ENCODE measurements at places on chromosomes 2 and 18.

DNA sequence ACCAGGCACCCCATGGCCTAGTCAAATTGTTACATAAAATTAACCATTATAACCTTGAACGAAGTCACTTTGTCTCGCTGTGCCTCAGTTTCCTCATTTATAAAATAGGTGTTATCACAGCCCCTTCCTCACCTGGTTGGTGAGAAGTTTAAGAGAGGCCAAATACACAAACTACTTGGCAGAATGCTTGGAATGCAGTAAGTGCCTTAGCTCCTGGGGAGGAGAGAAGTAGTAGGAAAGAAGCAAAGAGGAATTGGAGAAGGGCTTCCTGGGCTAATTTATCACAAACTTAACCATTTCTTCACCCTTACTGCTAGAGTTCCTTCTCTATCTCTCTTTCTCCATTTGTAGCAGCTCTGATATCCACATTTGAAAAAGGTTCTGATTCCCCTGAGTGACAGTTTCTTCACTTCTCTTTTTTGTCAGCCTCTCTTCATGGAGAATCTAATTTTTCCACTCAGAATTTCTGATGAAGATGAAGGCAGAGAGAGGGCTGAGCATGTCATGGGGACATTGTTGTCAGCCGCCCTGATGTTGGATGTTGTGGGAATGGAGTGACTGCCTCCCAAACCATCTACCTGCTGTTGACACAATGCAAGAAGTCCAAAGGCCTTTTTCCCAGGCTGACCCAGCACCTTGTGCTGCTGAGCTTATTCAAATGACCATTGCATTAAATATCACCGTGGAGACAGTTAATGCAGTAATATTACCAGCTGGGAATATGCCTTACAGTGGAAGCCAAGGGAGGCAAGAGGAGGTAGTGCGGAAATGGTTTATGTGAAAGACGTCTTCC is 60.4 kb downstream of the BOD1L2 start:
- no peak for DNase-seq

DNA sequence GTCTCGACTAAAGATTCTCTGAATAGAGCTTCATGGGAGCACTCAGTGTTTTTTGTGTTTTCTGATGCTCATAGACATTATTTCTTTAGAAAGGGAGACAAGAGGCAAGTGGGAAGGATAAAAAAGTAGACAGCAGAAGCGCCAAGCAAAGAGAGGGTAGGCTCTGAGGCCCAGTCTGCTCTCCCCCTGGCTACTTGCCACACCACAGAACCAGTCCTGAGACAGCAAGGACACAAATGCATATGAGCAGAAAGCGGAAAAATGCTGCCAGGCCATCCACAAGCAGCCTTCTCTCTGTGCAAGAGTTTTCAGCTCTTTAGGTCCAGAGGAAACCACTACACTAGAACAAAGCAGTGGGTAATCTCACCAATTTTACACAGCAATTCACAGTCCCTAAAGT is 285.4 kb downstream of the ZNF521 start:
- no peak for DNase-seq

DNA sequence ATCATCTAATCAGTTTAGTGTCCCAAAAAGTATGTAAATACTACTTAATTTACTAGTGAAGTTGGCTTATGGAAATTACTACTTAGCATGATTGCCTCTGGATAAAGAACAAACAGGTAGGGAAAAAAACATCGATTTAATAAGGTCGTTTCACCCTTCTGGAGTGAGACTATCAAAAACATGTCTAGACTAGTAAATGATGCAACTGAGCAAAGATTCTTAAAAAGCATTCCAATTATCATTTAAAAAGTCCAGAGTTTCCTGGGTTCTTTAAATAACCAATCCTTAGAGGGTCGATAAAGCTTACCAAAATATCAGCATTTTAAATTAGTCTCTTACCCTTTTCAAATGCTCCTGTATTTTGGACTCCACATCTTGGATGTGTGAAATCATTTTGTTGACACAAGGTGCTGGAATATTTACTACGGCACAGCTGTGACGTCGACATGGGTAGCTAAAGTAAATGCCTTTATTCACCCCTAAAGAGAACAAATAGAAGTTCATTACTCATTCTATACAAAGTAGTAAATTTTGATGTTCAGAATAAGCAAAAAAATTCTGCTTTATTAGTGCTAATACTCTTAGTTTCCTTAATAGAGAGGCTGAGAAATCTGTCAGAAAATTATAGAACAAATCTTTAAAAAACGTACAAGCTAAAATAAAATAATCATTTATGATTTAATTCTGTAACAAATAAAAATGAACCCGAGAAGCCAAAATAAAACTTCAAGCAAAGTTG is 70.6 kb downstream of the CCDC178 start:
- DNase-seq: no peak

DNA sequence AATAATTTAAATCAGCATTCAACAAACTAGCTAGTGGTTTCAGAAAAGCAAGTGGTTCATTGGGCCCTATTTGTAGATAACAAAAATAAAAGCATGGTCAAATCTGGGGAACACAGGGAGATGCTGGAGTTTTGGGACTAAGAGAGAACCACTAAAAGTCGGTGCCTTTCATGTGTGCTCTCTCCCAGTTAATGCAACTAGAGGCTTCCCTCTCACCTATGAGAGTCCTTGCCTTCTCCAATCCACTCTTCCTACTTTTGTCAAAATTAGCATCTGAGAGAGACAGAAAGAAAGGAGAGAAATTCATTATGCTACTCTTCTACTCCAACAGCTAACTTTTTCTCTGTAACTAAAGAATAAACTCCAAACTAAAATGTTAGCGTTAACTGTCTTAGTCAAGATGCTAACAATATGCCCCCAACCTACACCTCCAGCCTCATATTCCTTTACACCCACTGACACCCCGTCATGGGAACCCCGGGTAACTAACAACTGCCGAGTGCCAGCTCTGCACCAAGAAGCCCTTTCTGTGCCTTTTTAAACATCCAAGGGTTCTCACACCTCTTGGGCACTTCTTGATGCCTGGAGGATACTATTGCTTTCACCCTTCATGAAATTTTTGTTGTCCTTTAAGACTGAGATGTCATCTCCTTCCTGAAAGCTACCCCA is 133.4 kb downstream of the RBMS1 start:
- DNase-seq: no peak

GRCh38 chr2:227401550-227401949 is 13.8 kb upstream of the SCYGR1 start:
- DNase-seq: no peak

DNA sequence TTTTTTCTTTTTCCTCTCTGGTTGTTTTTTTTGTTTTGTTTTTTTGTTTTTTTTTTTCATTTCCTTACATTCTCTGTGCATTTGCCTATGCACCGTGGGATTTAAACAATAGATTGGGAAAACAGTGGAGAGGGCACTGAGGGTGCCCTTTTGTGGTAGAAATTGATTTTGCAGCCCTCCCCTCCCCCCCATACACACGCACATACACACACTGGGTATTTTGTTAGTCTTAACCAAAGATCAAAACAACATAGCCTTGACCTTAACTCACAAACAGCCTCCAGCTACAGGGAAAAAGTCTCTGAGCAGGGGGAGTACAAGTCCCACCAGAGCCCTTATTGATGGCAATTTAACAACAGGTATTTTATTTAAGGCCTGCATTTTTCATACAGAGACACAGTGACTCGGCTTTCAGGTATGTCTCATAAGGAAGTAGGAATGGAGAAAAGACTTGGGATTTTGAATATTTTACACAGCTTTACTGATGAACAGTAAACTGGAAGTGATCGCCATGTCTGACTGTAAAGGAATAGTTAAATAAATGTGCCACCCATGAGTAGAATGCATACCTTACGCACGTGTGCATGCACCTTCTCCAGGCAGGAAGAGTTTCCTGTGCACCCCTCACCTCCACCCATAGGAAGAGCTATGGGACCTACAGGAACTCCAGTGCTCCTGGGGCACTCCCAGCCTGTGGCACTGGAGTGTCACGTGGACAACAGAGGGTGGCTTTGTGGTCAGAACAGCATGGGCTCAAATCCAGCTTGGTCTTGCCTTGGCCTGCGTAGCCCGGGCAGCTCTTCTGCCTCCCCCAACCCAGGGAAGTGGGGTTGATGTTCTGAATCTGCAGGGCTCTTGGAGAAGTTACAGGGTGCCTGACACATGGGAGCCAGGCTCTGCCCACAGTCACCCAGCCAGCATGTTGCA is 266.4 kb downstream of the ANAPC1 start:
- no peak for DNase-seq

DNA sequence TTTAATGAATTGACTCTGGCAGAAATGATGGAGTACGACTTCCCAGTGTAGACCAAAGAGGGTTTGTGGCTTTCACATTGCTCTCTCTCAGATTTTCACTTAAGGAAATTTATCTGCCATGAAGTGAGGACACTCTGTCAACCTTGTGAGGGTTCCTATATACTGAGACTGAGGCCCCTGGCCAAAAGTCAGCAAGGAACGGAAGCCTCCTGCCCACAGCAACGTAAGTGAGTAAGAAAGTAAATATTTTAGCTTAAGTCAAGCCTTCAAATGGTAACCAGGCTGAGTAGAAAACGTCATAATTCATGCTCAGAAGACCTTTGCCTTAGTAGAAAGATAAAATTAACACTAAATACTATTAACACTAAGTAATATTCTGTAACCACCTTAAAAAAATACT is 1080.5 kb upstream of the ACVR2A start:
- no peak for DNase-seq

DNA sequence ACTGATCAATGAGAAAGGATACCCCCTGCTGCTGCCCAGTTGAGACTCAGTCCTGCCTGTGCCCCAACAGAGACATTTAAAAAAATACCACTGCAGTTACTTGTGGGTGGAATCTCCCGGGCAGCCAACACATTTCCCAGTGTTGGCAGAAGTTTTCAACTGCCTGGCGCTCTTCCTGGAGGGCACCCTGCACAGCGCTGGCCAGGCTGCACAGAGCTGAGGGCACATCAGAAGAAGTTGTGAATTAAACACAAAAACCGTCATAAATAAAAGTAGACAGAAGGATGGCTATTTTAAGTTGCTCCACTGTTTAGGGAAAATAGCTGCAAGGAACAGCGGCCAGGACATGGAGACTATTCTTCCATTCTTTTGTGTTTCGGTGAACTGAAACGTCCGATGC is 110.2 kb upstream of the THOC1 start:
- DNase-seq: no peak

DNA sequence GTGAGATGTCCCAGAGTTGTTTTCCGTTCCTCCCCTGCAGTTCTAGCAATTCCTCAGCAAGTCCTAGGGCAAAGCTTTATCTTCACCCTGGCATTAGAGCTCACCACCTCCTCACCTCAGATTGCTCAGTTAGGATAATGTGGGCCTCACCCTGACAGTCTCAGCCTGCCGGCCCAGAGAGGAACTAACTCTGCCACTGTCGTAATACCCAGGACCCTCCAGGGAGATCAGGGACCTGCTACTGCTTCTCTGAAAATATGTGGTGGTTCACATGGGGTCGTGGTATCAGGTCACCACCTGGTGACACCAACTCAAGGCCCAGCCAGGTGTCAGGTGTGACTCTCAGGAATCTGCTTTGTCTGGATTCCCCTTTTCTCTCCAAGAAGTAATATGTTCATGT is 120.7 kb downstream of the FEZ2 start:
- DNase-seq: no peak

- DNase-seq: no peak
Observed at GRCh38 chr2:38863061-38863695, 12.6 kb downstream of the DHX57 start.

DNA sequence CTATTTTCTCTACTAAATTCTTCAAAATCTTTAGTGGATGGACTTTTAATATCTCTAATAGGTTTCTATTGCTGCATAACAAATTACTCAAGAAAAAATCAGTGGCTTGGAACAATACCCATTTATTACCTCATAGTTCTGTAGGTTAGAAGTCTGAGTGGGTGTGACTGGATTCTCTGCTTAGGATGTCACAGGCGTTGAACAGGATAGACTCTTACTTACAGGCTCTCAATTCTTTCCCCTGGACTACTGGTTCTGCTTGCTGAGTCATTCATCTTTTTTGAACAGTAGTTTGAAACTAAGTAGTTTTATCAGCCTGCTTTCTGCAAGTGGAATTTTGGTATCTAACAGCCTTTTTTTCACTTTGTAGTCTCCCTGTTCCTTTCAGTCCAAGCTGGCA is 265.4 kb downstream of the ZNF385B start:
- DNase-seq: no peak

GRCh38 chr2:59000796-59001195 is 759.7 kb upstream of the FANCL start:
- DNase-seq: no peak

- no peak for DNase-seq
Observed at GRCh38 chr2:24993406-24994145, 21.8 kb upstream of the DNAJC27 start.

GRCh38 chr18:58417752-58418151 is 211.1 kb downstream of the ALPK2 start:
- DNase-seq: no peak

- no peak for DNase-seq
Observed at GRCh38 chr2:127429844-127430425, 11.7 kb downstream of the PROC start.

DNA sequence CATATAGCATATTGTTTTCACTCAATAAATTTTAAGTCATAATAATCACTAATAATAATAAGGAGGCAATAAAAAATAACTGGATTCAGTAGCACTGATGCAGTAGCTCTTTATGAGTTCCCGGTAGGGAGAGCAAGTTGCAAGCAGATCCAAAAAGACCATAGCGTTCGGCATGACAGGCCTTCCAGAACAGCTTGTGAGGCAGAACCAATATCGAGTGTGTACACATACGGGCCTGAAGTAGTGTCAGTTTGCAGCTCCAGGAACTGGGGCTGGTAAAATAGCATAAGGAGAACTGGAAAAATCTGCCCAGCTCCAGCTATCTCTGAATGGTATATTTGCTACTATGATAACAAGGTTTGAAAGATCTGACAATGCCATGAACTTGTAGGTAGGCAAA is 1607.8 kb upstream of the PIK3C3 start:
- DNase-seq: no peak

- DNase-seq: no peak
Observed at GRCh38 chr2:236587861-236588815, 18.5 kb downstream of the ACKR3 start.

- no peak for DNase-seq
Observed at GRCh38 chr2:152376968-152377367, 42.0 kb downstream of the FMNL2 start.

DNA sequence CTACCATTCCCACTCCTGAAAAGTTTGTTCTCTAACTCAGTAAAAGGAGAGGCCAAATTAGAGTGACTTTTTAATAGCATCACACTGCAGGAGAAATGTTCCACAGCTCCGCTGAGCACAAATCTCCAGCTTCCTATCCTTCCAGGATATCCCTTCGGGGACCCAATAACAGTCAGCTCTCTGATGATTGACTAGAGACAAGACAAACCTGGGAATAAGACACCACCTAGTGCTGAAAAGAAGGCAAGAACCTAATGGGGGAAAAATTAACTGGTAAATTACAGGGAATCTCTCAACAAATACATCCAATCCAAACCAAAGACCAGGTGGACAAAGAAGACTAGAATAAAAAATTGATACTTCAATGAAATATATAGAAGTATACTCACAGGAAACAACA is 977.1 kb upstream of the SOX11 start:
- no peak for DNase-seq

GRCh38 chr2:85355521-85355920 is 952 bp downstream of the ELMOD3 start:
- DNase-seq: no peak

- no peak for DNase-seq
Observed at GRCh38 chr2:187003038-187003554, 154.1 kb upstream of the ZSWIM2 start.
